Osteoblast (primary cell): ENCODE measurements at places on chromosomes 12 and 14. TPM values are rescaled to one million over a fixed set of nuclear protein-coding genes. Genes with fewer than 3 reads are reported as not detected.
A peak's percentile ranks its signal among the peaks of the same experiment; 100 is the strongest.

DNA sequence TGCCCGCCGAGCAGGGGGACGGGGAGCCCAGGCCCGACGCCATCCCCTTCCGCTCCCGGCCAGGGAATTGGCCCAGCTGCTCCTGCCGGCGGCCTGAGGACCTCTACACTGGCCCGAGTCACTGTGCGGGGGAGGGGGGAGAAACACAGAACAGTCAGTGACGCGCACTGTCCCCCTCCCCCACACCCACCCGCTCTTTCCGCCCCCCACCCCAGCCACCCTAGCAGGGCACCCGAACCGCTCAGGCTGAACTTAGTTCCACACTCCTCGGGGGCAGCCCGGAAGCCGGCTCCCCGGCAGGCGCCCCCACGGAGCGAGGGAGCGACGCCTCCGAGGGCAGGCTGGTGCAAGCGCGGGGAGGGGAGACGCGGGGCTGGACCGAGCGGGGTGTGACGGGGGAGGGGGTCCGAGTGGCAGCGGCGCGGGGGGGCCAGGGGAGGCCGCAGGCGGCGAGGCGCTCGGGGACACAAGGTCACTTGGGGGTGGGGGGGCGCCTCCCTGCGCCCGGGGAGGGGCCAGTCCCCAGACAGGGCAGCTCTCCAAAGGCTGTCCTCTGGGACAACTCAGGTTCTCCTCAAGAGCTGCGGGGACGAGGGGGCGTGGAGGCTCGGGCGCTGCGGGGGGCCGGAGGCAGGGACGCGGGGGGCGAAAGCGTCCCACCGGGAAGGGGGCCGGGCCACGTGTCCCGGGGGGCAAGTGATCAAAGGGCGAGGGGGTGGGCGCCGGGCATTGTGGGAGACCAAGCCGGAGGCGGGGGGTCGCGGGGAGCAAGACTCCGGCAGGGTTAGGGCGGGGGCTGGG is 648 bp downstream of the CHD4 start:
- peak overlapping the region; percentile 86 for H3K4me3 ChIP-seq
- H3K36me3 ChIP-seq = peaks cover 16% of the 10 kb centered on the region
- peak; percentile 91 for DNase-seq
- H3K27me3 ChIP-seq = no peaks in the 10 kb centered on the region
- peak overlapping the region; percentile 55 for H3K27ac ChIP-seq

DNA sequence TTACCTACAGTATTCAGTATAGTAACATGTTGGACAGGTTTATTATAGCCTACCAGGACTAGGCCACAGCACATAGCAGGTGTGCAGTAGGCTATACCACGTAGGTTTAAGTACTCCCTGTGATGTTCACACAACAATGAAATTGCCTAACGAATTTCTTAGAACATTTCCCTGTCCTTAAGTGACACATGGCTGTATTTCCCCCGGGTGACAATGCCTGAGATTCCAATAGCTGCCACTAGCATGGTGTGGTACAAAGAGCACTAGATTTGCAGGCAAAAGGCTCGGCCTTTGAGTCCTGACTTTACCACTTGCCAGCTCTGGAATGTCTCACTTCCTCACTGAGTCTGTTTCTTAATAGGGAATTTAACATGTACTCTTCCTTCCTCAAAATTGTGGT is 19.7 kb downstream of the PTPN21 start:
- no peak overlapping the region for H3K27ac ChIP-seq
- no peak overlapping the region for H3K4me3 ChIP-seq
- peak; percentile 31 for DNase-seq

The GALNT8 gene
- total RNA-seq = not detected in 2 replicates

The TAC3 gene
- not detected in 2 replicates for total RNA-seq

The LRCOL1 gene
- total RNA-seq = not detected in 2 replicates

GRCh38 chr12:49874142-49874897 is 29.4 kb downstream of the FAIM2 start:
- H3K4me3 ChIP-seq = no peak overlapping the region
- H3K4me1 ChIP-seq = peaks cover 16% of the 10 kb centered on the region
- no peak for DNase-seq
- no peak overlapping the region for H3K27ac ChIP-seq

DNA sequence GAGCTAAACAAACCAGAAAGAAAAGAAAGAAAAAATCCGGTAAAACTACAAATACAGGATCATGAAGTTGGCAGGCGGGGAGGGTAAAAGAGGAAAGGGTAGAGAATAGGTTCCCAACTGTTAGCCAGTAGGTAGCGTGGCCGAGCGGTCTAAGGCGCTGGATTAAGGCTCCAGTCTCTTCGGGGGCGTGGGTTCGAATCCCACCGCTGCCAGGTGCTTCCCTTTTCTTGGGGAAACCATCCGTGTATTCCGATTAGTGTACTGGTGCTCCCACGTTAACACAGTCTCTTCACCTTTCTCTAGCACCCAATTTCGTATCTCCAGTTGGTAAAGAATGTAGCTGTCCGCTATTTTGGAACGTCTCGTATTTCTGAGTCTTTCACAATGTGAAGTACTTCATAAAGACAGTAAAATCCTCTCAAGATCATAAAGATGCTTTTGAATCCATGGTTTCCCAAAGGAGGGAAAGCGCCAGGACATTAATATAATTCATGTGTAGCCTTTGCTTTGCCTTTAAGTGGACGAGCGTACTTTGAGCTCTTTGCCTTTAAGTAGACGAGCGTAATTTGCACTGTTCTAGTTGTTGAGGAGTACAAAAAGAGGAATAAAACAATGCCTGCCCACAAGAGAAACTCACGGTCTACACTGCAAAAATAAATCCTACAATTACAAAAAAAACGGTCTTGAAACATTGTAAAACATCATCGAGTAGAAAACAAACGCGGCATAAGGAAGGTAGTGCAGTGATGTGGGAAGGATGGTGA is 19.0 kb upstream of the RNASE12 start:
- H3K36me3 ChIP-seq = no peaks in the 10 kb centered on the region
- peak overlapping the region; percentile 12 for H3K27ac ChIP-seq

- no peaks in the 10 kb centered on the region for H3K27me3 ChIP-seq
- H3K4me1 ChIP-seq = peaks cover 16% of the 10 kb centered on the region
- H3K4me3 ChIP-seq = peak overlapping the region; percentile 91
- peak; percentile 92 for DNase-seq
- peaks cover 15% of the 10 kb centered on the region for H3K36me3 ChIP-seq
- peak overlapping the region; percentile 91 for H3K27ac ChIP-seq
Observed at GRCh38 chr12:123270214-123271000, 1.2 kb downstream of the CDK2AP1 start.

GRCh38 chr12:110774824-110775223 is 32.1 kb upstream of the PPP1CC start:
- peaks cover 4% of the 10 kb centered on the region for H3K27me3 ChIP-seq
- no peak overlapping the region for H3K4me3 ChIP-seq
- no peak overlapping the region for H3K27ac ChIP-seq
- H3K4me1 ChIP-seq = no peaks in the 10 kb centered on the region

GRCh38 chr12:21825886-21826617 is 51.5 kb upstream of the KCNJ8 start:
- peaks cover 9% of the 10 kb centered on the region for H3K4me1 ChIP-seq
- no peaks in the 10 kb centered on the region for H3K27me3 ChIP-seq
- no peak for DNase-seq

The FBXL14 gene
- 9.8 and 10.3 TPM in 2 replicates for total RNA-seq

The DBX2 gene
- not detected in 2 replicates for total RNA-seq

- H3K36me3 ChIP-seq = no peaks in the 10 kb centered on the region
- peaks cover 18% of the 10 kb centered on the region for H3K4me1 ChIP-seq
- H3K4me3 ChIP-seq = peak overlapping the region; percentile 69
Observed at GRCh38 chr12:96985515-96986362, 78.7 kb downstream of the NEDD1 start.

DNA sequence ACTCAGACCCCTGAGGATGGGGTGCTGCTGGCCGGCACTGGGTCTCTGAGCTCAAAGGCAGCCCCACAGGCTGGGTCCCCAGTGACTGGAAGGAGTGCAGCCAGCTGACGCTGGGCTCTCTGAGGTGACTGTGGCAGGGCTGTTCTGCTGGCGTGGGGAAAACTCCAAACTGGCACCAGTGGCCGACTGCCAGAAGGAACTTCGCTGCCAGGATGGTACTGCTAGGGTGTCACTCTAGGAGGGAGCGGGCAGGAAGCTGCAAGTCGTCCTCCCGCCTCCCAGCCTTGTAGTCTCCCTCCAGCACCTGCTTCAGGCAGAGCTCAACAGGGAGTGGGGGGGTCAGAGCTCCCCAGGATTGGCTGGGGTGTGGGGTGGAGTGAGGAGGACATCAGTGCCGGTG is 41.3 kb downstream of the CDC42BPB start:
- no peak for DNase-seq
- H3K27me3 ChIP-seq = no peaks in the 10 kb centered on the region
- H3K4me3 ChIP-seq = no peak overlapping the region
- peaks cover 7% of the 10 kb centered on the region for H3K36me3 ChIP-seq
- peaks cover 19% of the 10 kb centered on the region for H3K4me1 ChIP-seq

GRCh38 chr14:88229428-88229827 is 93.6 kb downstream of the KCNK10 start:
- no peaks in the 10 kb centered on the region for H3K27me3 ChIP-seq
- no peaks in the 10 kb centered on the region for H3K36me3 ChIP-seq
- H3K27ac ChIP-seq = no peak overlapping the region
- DNase-seq = no peak
- H3K4me3 ChIP-seq = no peak overlapping the region
- no peaks in the 10 kb centered on the region for H3K4me1 ChIP-seq

DNA sequence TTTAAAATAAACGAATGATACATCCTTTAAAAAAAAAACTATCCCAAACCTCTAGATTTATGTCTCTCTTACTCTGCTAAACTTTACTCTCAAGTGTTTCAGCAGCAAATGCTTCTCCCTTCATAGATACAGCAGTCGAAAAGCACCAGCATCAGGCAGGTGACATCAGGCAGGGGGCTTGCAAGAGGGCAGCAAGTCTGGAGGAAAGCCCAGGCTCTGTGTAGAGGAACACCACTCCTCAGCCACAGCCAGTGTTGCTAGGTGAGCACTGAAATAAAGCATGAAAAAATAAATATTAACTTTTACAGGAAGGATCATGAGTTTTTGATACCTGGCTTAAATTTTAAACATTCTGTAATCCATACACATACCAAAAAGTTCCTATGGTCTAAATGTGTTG is 419.4 kb downstream of the GALC start:
- no peak overlapping the region for H3K27ac ChIP-seq
- no peak for DNase-seq
- no peaks in the 10 kb centered on the region for H3K4me1 ChIP-seq

- H3K4me3 ChIP-seq = no peak overlapping the region
- DNase-seq = peak; percentile 31
- no peaks in the 10 kb centered on the region for H3K36me3 ChIP-seq
Observed at GRCh38 chr14:100664841-100665510, 61.7 kb upstream of the DLK1 start.

DNA sequence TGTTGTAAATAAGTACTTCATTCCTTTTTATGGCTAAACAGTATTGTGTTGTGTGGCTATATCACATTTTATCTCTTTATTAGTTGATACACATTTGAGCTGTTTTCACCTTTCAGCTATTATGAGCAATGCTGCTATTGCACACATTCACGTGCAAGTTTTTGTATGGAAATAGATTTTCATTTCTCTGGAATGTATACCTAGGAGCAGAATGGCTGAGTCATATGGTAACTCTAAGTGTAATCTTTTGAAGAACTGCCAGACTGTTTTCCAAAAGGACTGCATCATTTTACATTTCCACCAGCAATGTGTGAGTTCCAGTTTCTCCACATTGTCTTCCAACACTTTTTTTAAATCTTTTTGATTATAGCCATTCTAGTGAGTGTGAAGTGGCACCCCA is 134.0 kb downstream of the SRGAP1 start:
- no peak overlapping the region for H3K4me3 ChIP-seq
- DNase-seq = no peak
- no peaks in the 10 kb centered on the region for H3K27me3 ChIP-seq
- H3K27ac ChIP-seq = peak overlapping the region; percentile 46
- peaks cover 11% of the 10 kb centered on the region for H3K4me1 ChIP-seq

DNA sequence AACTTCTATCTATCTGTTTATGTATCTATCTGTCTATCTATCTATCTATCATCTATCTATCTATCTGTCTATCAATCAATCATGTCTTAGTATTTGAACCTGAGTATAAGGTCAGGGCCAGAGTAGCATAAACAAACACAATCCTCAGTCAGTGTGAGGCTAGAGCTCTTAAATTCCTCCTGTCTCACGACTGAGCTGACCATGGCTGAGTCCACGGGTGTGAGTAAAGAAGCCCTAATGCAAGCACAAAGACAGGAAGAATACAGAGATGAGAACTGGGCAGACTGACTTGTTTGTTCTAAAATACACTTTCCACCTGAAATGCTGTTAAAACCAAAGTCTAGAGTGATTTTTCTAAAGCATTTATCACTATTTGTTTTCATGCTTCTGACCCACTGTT is 47.2 kb upstream of the STXBP6 start:
- DNase-seq = no peak
- no peak overlapping the region for H3K4me3 ChIP-seq
- no peak overlapping the region for H3K27ac ChIP-seq
- H3K27me3 ChIP-seq = no peaks in the 10 kb centered on the region

GRCh38 chr14:66330916-66331315 is 155.3 kb upstream of the CCDC196 start:
- H3K27me3 ChIP-seq = no peaks in the 10 kb centered on the region
- H3K36me3 ChIP-seq = no peaks in the 10 kb centered on the region
- no peak overlapping the region for H3K27ac ChIP-seq
- no peak for DNase-seq
